SJCRH30 (cell line): ENCODE measurements at places on chromosomes 6 and 20. TPM values are rescaled to one million over a fixed set of nuclear protein-coding genes. Genes with fewer than 3 reads are reported as not detected.

The OSTM1 gene
- 35.2 and 39.3 TPM in 2 replicates for total RNA-seq

The TGM2 gene
- total RNA-seq, result 0.10 and 0.13 TPM in 2 replicates

The PPP1R14C gene
- 0.05 TPM in 1 of 2 replicates, not detected in the other for total RNA-seq

The KCNQ2 gene
- not detected in 2 replicates for total RNA-seq

The PPP1R3G gene
- total RNA-seq, result 0.71 and 1.0 TPM in 2 replicates

The MOG gene
- not detected in 2 replicates for total RNA-seq

The SLC17A3 gene
- not detected in 2 replicates for total RNA-seq

The MYLK2 gene
- total RNA-seq, result 3.1 and 3.5 TPM in 2 replicates

The SLA2 gene
- total RNA-seq, result 0.06 TPM in 1 of 2 replicates, not detected in the other

The C20orf204 gene
- total RNA-seq, result 2.0 and 3.0 TPM in 2 replicates
